Activated CD4-positive, alpha-beta T cell treated with anti-CD3 and anti-CD28 coated beads, Interleukin-2, amount 50 U/mL, for 1 hour (primary cell): ENCODE measurements at places on chromosomes 5 and 9.

DNA sequence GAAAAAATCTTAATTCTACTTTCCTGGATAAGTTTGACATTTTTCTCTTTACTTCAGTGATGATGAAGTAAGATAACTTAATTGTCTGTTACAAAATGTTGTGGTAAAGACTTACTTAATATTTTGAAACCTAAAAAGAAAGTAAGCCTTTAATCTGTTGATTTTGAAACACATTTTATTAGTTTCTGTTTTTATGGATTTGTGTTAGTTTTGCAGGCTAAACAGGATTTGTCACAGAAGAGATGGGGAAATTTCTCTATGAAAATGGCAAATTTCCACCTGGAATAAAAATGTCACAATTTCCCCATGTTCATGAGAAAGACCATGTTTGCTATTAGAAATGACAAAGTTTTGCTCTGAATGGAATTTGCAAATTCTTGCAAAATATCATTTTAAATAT lies 237.1 kb downstream of the RFX3 start:
- no peak for DNase-seq

GRCh38 chr5:10612251-10612650 lies 48.4 kb downstream of the ANKRD33B start:
- DNase-seq, result no peak

DNA sequence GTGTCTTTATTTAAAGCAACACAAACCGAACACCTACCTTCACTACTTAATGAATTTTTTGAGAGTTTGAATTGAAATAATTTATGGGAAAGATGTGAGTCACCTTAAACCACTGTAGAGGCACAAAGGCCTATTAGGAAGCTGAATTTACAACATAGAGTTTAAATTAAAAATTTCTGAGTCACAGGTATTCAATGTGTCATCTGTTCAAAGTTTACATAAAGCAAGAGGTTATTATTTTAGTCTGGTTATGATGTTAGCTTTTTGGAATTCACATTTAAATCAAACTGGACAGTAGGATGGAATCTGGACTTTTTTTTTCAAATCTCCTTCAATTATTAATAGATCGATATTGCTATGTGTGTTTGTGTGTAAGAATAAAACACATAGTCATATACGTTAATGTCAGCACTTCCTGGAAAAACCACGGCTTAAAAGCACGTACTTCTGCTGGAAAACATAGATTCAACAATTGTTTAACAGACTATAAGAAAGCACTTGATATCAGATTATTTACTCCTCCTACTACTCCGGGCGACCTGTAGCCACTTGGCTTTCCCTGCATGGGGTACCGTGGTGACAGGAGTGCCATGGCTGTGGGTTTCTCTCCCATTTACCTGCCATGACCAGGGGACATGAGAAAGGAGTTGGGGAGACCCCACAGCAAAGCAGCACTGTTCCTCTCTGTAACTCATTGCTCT lies 638.6 kb downstream of the SEMA5A start:
- no peak for DNase-seq

DNA sequence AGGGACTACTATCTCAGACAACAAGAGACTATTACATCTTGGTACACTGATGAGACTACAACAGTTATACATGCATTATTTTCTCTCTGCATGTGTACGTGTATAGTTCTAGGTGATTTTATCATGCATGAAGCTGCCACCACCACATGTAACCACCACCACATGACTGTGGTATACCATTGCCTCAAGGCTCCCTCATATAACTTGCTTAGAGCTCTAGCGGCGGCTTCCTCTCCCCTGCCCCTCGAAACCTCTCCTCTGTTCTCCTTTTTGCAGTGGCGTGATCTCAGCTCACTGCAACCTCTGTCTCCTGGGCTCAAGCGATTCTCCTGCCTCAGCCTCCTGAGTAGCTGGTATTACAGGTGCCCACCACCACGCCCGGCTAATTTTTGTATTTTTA lies 162.3 kb downstream of the AOPEP start:
- DNase-seq, result no peak

DNA sequence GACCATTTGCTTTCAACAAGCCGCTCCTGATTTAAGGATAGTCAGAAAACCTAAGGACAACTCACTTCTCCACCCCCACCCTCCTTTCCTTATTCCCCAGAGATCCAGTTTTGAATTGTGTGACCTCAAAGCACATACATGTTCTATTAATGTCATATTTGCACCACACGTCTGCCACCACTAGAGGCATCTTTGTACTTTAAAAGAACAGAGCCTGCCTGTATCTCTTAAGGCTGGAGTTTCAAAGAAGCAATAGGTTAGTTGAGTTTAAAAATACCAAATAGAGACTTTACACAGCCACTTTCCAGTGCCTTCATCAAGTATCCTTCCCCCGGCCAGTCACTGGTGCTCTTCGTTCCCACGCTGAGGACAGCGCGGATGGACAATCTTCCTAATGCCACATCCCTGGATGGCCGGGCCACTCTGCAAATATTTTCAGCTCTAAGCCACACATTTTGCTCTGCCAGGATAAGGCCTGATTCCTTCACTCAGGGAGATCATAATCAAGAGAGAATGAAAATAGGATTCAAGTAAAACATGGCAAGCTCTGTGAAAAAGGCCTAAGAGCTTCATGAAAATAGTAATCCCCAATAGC lies 146.3 kb downstream of the SNCAIP start:
- no peak for DNase-seq

GRCh38 chr5:137867664-137868063 lies at the start of gene MYOT:
Gene MYOT, plus strand, starts transcription at chr5:137867860. Its CDS starts 2,792 bp downstream, at chr5:137870652.
- no peak for DNase-seq

DNA sequence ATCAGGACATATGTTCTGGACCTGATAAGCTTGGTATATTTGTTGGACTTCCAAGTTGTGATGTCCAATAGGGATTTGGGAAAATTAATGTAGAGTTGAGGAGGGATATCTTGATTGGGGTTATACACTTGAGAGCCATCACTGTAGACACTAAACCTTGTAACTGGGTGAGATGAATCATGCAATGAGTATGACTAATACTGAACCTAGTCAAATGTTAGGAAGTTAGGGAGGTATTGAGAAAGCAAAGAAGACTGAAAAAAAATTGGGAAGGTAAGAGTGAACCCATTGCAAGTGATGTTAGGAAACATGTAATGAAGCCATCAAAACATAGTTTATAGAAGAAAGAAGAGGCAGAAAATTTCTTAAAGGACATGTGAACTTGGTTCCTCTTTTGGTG lies 668.4 kb upstream of the CDH9 start:
- DNase-seq, result no peak
